ENCODE measurements at places on chromosomes 2 and 18. TPM values are rescaled to one million over a fixed set of nuclear protein-coding genes. Genes with fewer than 3 reads are reported as not detected.

The C2orf81 gene
- total RNA-seq: 0.40 TPM

The MGAT4A gene
- 83.0 TPM for total RNA-seq

The CD8B gene
- not detected for total RNA-seq

The VSNL1 gene
- total RNA-seq: not detected

The FIGN gene
- total RNA-seq: 6.5 TPM

The RAD51AP2 gene
- total RNA-seq: not detected

The MROH2A gene
- total RNA-seq: not detected

The ADNP2 gene
- total RNA-seq: 27.1 TPM

The HOXD9 gene
- total RNA-seq: not detected

The FBLN7 gene
- 5.2 TPM for total RNA-seq

The CD8B2 gene
- total RNA-seq: not detected

The SNED1 gene
- total RNA-seq: 23.1 TPM

The NT5DC4 gene
- total RNA-seq: not detected

The CNDP1 gene
- not detected for total RNA-seq
